ENCODE measurements at places on chromosomes 11 and 22.

GRCh38 chr11:133844217-133844616 is 1.1 kb downstream of the SPATA19 start:
- DNase-seq = no peak

GRCh38 chr11:3091846-3092602 is 34.8 kb upstream of the CARS1 start:
- DNase-seq = no peak

DNA sequence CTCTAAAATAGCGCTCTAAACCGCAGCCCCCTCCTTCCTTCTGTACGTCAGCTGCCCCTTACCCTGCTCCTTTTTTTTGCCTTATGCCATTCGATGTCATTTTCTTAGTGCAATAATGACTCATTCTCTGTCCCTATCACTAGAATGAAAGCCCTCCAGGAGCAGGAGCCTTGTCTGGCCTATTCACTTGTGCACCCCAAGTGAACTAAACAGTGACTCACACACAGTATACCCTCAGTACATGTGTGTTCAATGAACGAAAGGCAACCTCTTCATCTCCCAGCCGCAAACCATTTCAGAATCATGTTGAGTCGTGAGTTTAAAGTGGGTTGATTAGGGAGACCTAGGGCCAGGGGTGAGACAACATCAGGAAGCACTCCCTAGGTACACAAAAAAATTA is 50.7 kb upstream of the SPATA19 start:
- DNase-seq = no peak

DNA sequence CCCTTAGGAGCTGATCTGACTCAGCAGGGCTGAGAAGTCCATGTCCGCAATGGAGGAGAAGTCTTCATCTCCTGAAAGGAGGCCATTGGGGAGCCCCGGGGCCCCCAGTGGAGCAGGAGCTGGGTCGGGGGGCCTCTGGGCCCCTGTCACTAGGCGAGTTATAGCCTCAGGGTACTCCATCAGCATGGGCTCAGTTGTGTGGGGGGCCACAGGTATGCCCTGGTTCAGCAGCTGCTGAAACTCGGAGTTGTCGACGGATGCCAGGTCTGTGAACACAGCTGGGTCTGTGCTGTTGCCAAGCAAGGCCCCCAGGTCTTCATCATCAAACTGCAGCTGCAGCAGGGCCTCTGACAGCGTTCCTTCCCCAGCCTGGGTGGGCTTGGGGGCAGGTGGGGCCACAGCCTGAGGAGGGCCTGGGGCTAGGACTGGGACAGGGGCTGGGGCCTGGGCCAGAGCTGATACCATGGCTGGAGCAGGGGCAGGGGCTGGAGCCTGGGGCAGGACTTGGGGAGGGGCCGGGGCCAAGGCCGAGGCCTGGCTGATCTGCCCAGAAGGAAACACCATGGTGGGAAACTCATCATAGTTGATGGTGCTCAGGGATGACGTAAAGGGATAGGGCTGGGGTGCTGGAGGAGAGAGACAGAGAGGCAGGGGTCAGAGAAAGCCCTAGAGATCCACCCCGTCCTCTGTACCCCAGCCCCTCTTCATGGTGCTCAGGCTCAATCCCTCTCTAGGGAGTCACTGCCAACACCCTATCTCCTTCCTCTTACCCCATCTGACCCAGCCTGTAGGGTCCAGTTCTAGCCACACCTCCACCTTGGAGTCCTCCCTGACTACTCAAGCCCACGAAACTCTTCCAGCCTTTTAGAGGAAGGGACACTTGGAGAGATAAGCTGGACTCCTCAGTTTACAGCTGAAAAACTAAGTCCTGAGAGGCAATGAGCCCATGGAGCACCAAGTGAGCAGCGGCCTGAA is 8.1 kb downstream of the RELA start:
- no peak for DNase-seq

DNA sequence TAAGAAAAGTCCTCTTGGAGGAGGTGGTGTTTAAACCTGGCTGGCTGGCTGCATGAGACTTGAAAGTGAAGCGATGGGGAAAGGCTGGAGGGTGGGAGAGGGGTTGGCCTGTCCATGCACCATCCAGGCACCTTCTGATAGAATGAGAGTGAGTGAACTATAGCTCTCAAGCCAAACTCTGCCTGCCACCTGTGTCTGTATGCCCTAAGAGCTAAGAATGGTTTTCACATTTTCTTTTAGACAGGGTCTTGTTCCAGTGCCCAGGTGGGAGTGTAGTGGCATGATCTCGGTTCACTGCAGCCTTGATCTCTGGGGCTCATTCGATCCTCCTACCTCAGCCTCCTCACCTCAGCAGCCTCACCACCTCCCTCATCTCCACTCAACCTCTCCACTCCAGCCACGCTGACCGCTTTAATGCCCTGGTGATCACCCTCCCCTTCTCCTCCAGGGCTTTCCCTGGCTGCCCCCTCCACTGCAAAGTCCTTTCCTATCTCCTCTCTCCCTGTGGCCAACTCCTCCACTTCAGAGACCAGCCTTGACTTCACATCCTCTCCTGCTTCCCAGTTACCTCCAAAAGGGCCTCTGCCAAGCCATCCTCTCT is 38.3 kb upstream of the DKK3 start:
- DNase-seq = no peak

DNA sequence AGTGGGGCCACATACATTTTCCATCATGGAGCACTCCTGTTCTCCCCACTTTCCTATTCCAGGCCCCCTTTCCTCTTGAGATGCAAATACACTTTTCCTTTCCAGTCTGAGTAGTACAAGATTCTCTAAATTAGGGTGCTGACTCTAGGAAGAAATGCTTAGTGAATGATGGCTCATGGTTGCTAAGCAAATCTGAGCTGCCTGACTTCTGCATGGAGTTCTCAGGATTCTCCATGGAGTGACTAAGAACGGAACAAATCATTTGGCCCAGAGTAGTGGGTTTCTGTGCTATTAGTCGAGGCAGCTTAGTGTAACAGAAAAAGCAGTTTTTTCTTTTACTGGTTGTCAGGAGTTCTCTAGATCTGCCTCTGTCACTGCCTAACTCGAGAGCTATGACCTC is 65.4 kb upstream of the NTM start:
- no peak for DNase-seq

DNA sequence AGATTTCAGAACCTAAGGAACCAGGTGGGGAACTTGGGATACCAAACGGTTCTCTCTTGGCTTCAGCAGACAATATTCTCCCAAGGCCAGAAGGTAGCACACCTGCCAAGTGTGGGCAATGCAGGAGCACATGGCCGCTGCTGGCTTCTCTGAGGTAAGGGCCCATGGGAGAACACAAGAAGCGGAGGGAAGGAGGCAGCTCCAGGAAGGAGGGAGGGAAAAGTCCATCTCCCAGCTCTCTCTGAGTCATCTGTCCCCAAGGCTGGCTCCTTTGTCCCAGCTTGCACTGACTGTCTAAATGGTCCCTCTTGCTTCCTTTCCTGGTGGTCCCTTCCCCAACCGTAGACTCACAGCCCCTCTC is 557.9 kb upstream of the CADM1 start:
- DNase-seq = no peak

GRCh38 chr11:80626721-80627120 is 1185.9 kb upstream of the TENM4 start:
- no peak for DNase-seq

DNA sequence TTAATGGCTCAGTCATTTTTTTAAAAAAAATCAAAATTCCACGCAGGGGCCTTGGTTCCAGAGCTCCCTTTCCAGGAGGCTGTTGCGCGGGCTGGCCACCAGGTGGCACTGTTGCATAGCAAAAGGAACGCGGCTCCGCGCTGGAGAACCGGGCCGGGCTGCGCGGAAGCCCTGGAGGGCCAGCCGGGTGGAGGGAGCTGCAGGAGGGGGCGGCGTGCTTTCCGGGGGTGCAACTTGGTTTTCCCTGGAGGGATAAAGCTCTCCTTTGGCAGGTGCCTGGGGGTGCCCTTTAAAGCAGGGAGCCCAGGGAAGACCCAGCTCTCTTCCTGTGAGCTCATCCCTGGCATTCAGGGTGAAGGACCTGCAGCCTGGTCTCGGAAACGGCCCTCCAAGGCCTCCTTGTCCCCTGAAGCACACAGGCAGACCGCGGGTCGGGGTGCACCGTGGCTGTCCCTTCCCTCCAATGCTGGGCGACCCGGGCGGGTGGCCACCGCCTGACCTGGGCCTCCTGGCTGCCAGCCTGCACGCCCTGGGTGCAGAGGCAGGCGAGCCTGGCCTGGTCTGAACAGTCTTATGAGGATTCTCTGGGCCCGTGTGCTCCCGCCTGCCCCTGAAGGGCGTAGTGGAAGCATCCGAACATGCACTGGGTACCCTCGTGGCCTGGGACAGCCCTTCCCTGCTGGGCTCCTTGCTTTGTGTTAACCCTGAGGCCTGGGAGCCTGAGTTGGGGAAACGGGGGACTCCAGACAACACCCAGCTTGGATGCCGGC is 23.4 kb downstream of the KRTAP5-5 start:
- DNase-seq = peak; percentile 3

- no peak for DNase-seq
Measured at GRCh38 chr11:110336054-110336453, 39.6 kb upstream of the RDX start.

GRCh38 chr11:65432100-65432650 is 9.6 kb downstream of the NEAT1 start:
- DNase-seq = no peak

DNA sequence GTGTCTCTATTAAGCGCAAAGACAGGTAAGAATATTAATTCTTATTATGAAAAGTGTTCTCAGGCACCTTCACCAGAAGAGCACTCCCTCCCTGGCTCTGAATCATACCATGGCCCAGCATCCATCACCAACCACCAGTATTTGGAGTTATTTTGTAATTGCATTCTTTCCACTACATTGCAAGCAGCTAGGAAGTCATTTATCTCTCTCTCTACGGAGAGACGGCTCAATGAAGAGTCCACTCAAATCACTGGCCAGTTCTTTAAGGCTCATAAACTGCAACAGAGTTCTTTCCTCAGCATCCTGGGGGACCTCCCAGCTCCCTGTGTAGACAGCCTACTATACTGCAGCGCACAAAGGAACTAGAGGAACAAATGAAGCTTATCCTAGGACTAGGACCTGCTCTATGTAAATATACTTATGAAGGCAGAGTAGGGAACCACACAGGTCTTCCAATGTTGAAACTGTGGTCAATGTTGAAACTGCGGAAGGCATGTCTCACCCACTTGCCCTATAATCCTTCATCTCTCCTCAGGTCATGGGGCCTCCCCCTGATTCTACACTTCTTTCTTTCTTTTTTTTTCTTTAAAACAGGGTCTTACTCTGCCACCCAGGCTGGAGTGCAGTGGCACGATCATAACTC is 63.4 kb downstream of the AAMDC start:
- DNase-seq = no peak

GRCh38 chr22:44885806-44886360 is 123.9 kb downstream of the PHF21B start:
- DNase-seq = no peak

DNA sequence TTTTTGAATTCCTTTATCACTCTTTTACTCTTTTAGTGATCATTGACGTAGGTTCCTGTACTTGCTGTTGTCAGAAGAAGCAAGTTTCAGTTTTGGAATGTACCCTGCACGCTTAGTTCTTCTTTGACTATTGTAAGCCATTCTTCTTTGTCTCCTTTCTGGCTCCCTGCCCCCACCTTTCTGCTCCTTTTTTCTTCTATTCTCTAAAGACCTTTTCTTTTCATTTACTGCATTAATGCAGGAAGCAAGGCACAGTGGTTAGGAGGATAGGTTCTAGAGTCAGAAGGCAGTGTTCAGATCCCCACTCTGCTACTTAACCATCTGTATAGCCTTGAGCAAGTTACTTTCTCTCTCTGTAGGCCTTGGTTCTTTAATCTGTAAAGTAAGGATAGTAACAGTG is 33.7 kb upstream of the RAG2 start:
- no peak for DNase-seq

DNA sequence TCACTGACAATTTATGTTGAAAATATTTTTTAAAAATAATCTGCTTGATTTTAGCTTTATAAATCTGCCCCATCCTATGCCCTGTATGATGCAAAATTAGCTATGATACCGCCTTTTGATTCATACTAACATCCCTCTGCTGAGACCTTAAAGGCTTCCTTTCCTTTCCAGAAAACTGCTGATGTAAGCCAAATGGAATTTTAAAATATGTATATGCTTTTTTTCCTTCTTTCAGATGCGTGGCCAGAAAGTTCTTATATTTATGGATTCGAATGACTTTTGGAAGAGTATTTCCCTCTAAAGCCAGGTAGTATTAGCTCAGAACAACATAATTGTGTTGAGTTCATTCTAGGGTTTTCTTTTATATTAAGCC is 34.5 kb downstream of the SFI1 start:
- no peak for DNase-seq

- DNase-seq = peak; percentile 53
Measured at GRCh38 chr11:128448200-128448886, 139.0 kb downstream of the ETS1 start.

GRCh38 chr11:130979386-130979972 is 63.2 kb upstream of the SNX19 start:
- no peak for DNase-seq

DNA sequence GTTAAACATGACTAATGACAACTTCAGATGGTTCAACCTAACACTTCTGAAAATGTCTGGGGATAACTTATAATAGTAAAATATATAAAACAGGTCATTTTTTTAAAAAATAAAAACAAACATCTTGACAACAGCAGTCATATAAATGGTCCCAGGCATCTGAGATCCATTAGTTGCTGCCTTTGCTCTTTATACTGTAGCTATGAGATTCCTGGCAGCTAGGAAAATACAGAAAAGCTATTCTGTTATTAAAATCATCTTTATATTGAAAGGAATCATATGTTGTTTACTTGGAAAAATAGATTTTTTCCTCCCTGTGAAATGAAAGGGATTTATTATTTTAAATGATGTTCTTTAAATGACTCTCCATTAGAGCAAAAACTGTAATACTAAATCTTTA is 55.7 kb upstream of the DEUP1 start:
- DNase-seq = no peak

DNA sequence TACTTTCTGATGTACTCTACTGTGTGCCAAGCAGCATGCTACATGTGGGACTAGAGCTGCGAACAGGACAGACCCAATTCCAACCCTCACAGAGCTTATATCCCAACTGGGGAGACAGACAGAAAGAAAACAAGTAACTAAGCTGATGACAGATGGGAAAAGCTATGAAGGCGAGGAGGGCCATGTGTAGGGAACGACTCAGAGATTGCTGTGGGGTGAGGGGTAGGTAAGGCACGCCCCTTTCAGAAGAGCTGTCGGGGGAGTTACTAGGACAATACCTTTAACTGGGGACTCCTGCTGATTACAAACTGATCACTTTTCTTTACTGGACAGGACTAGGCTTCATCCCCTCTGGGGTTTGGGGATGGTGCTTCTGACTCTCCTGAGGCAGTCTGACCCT is 48.9 kb downstream of the ST3GAL4 start:
- DNase-seq = peak; percentile 11

DNA sequence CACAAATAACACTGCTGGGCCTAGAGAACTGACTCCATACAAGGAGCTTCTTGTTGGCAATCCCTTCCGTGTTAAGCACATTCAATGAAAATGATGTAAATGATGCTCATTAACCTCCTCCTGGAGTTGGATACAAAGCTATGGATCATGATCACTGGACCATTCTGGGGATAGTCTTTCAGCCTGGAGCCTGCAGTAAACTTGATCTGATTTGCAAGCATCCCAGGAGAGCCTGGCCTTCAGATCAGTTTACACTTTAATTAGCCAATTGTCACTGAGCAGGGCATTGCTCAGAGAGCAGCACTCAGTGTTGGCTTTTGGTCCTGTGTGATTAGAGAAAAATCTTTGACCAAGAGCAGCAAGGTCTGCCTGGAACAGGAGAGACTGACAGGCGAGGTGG is 45.6 kb downstream of the ARFGAP3 start:
- no peak for DNase-seq

All from HS-5 (cell line).